Cerebellar nuclear complex (tissue), 1 donor: ENCODE measurements at places on chromosomes 6 and 20.

GRCh38 chr6:159494586-159494972 lies 198.5 kb downstream of the SOD2 start:
- DNase-seq: no peak

DNA sequence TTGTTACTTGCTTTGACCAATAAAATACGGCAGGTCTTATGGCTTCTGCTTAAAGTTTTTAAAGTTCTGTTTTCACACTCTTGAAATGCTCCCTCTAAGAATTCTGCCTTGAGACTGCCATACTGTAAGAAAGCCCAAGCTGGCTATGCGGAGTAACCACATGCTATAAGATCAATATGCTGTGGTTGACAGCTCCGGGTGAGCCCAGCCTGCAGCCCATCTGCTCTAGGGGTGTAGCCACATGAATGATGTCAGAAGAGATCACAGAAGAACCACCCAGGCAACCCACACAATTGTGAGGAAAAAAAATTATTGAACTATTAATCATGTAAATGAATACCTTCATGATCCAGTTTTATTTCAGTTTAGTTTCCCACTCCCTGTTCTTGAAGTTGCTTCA lies 26.1 kb upstream of the SH3BGRL2 start:
- no peak for DNase-seq

GRCh38 chr6:135622081-135622480 lies 124.5 kb upstream of the AHI1 start:
- no peak for DNase-seq

DNA sequence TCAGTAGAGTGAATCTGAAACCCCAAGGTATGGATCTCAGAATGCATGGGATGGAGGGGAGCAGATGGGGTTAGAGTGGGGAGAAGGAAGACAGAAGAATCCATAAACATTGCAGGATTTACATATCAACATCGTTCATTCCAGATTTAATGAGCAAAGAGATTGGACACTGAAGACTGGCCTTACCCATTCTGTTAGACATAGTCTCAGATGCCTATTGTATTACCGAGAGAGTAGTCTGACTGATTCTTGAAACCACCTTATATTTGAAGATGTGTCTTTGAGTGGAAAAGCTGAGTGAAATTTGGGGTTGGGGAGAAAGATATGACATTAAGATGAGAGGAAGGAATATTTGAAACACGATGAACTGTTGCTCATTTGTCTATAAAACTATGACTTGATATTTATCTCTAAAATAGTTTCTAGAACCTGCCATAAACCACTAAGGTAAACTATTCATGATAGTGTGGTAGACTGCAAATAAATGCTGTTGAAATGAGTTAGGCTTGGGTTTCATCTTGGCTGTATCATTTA lies 5.7 kb downstream of the HLA-DRA start:
- no peak for DNase-seq

DNA sequence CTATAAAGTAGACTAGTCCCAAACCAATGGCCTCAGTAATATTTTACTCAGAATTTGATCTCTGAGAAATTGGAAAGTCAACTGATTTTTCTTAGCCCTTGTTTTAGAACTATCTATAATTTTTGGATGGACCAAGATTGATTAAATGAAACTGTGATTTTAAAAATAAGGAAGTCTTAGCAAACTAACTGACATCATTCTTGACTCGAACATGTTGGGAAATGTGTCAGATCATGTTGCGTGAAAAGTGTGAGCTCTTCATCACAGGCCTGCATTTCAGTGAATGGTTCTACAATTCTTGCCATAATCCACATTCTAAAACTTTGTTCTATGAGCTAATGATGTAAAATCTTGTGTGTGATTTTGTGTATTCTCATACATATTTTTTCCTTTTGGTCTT lies 11.0 kb downstream of the TNFAIP3 start:
- DNase-seq: no peak
